Brain (organoid and tissue), 16 donors: ENCODE measurements at places on chromosomes 6 and 20.

DNA sequence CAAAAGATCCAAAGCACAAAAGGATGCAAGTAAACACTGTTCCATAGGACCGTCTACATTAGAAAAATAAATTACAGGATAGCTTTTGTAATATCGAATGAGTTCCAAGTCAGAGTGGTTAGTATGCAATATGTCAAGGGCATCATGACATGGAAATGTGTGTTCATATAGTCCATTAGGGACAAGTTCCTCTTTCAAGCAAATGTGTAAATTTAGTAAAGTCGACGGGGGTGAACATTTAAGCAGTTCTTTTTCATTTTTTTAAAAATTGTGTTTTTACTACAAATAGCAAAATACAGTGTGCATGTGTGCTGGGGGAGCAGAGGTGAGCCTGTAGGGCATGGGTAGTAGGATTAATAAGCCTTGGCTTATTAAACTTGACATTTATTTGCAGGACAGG, 359.0 kb downstream of the ESR1 start:
- no peak for DNase-seq

- DNase-seq, result no peak
Observed at GRCh38 chr6:115612796-115613479, 447.8 kb downstream of the FRK start.

GRCh38 chr6:22784601-22785410, 215.4 kb downstream of the HDGFL1 start:
- peak; percentile 93 for DNase-seq

- DNase-seq, result no peak
Observed at GRCh38 chr6:30724906-30725667, 4.9 kb downstream of the TUBB start.

GRCh38 chr20:62116558-62117361, 5.5 kb upstream of the LSM14B start:
- DNase-seq, result no peak

DNA sequence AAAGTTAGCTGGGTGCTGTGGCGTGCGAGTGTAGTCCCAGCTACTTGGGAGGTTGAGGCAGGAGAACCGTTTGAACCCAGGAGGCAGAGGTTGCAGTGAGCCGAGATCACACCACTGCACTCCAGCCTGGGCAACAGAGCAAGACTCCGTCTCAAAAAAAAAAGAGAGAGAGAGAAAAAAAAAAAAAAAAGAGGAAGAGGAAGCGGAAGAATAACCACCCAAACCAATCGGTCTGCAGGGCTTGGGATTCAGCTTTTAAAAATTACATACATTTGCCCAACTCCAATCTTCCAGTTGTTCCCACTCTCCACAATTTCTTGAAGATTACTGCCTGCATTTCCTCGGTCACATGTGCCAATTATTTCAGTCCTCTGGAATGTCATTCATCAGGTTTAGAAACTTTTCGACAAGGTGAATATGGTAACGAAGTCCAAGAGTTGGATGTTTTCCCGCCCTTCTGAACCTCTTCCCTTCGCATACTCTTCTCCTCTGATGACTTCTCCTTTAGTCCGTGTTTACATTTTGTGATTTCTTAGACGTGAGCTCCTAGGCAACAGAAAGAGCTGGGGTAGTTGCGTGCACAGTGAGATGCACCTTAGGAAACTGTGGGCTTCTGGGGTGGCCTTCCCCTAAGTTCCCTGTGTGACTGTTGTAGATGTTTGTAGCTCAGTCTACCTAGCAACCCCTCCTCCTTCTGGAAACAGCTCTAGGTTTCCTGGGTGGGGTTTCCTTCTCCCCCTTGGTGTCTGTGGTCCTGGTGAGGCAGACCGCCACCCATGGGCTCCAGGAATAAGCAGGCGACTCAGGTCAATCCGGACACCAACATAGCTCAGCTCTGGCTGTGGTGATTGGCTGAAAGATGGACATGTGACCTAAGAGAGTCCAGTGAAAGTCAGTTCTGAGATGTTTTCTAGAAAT, 63.0 kb upstream of the NCOA3 start:
- no peak for DNase-seq

DNA sequence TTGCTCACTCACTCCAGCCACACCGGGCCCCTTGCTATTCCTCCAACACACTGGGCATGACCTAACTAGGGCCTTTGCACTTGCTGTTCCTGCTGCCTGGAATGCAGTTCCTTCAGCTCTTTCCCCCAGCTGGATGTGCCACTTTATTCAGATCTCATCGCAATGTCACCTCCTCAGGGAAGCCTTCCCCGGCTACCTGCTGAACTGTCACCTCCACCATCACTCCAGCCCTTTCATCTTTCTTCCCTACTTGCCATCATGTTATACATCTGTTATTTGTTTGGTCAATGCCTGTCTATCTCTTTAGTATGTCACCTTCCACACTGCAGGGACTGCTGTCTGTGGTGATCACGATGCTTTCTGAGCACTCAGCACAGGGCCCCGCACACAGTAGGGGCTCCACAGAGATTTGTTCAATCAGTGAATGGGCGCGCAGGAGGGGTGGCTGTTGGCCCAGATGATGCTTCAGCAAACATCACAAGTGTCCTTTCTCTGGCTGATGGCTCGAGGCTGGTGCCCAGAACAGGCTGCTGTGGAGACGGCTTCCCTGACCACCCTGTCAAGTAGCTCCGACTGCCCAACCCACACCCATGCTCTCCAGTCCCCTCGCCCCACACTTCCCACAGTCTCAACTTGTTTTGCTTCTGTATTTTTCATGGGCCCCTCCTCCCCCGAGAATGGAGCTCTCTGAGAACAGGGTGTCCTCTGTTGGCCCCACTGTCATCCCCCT, 31.8 kb downstream of the CEBPB start:
- DNase-seq, result no peak

DNA sequence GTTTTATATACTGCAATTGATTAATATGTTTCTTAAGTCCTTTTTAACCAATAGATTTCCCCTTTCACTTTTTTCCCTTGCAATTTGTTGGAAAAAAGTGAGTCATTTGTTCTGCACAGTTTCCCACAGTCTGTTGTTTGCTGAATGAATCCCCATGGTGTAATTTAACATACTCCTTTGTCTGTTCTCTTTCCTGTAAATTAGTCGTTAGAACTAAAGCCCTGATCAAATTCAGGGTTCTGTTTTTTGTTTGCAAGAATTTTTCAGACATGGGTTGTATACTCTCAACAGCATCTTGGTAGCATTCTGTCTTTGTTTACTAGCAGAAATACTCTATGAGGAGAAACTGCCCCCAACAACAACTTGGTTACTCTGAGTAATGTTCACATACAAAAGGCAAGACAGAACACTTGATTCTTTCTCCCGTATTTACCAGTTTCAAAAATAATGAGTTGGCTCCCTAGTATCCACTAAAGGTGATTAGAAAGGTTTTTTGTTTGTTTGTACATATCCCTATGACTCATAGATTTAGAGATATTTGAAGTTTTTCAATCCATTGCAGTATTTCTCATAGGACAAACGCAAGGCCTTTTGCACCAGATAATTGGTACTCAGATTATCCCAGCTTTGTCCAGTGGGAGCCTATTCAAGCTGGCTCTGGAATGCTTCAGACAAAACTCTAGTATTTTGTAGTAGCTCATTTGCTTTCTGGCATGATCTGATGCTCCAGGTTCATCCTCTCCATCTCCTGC, 16.5 kb downstream of the BLOC1S5 start:
- DNase-seq, result peak; percentile 11

- DNase-seq, result no peak
Observed at GRCh38 chr6:2883673-2884072, 19.4 kb downstream of the SERPINB9 start.
